ENCODE measurements at places on chromosomes 12 and 14.

GRCh38 chr12:105107171-105107493, 399 bp upstream of the WASHC4 start:
- DNase-seq, result no peak

DNA sequence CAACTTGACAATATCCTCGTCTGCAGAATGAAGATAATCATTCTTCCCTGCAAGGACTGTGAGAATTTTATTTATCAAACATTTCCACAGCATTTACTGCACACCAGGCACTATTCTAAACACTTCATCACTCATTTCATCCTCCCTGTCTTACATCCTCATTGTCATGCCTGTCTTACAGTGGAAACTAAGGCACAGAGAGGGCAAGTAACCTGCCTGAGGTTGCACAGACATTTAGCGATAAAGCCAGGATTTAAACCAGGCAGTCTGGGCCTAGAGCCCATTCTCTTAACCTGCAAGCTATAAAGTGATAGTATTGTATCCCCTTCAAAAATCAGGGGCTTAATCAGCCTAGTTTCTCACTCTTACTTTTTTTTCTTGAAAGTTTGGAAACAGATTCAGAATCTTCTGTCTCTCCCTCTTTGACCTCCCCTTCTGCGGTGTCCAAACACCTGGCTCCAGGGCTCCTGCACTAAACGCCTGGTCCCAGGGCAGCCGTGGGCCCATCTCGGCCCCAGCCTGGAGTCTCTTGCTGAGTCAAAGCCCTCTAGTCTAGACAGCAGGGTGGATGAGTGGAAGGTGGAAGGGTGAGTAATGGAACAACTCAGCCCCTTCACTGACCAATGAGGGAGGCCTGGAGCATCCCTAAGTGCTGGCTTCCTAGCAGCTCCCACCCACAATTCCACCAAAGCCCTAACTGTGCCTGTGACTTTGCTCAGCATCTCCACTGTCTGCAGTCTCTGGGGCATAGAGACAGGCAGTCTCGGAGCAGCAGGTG, 12.5 kb downstream of the ISM2 start:
- no peak for DNase-seq

- DNase-seq, result no peak
These were observed 506.1 kb downstream of the RMST start for GRCh38 chr12:97968641-97969197.

DNA sequence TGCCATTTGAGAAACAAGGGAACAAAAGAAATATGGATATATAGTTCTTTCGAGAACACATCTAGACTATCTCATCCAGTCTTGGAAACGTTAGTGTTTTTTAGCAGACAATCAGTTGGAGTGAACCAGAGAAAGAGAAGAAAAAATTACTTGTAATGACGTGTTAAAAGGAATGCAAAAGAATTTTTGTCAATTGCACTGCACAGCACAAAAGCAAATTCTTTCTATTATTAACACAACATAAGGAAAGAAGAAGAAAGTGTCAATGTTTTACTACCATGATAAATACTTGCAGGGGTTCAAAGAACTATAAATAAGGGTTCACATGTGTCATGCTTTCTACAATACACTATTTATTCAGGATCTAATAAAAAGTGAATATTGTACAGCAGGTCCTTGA, 27.5 kb upstream of the GSG1 start:
- DNase-seq, result no peak

DNA sequence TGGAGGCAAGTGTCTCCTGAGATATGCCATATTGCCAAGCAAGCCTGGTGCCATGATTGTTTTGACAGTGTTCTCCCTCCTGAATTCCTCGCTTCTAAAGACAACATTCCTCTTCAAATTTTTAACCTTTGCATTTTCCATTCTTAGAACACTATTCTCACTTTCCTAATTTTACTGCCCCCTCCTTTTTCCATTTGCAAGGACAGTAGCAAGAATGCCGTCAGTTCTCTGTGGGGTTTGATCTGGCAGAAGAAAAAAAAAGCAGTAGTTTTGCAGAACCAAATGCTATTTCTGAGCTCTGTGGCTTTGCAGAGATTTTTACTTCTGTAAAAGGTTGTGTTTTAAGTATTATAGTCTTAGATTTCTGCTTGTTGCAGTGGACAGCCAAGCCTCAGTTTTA, 295.2 kb downstream of the NUAK1 start:
- no peak for DNase-seq

GRCh38 chr14:43438056-43438455, 1069.0 kb downstream of the FSCB start:
- DNase-seq, result no peak

DNA sequence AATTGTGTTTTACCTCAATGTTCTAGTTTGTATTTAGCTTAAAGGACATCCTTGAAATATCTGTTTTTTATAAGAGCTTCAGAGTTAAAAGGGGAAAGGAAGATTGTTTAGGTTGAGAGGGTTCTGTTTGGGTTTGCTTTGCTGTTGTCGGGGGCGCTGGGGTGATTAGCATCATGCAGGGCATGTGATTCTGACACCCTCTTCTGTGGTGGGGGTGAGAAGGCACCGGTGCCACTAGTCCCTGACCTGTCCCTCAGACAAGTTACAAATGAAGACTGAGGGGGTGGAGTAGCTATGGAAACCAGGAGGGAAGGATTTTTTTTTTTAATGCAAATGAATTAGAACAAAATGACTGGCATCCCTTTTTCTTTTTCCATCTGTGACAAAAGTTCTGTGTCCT, 291.3 kb downstream of the RPAP3 start:
- DNase-seq, result no peak

DNA sequence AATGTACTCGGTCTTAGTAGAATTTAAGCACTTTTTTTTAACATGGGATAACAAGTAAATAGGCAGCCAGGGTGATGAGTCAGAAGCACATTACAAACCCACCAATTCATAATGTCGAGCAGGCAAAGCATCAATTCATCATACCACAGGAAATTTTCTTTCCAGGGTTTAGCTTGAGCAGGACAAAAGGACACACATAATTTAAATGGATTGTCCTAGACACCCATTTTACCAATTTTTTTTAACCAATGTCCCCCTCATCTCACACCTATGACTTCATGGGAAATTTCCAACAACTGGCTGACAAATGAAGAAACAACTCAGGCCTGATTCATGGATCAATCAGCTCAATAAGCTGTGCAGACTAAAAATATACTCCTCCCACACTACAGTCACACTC, 58.8 kb upstream of the FOXG1 start:
- no peak for DNase-seq

GRCh38 chr12:132056320-132056719, 87.8 kb downstream of the DDX51 start:
- DNase-seq, result no peak

GRCh38 chr12:113239288-113239771, 18.1 kb downstream of the TPCN1 start:
- DNase-seq, result peak; percentile 82

GRCh38 chr14:70808416-70809224, 693 bp downstream of the MAP3K9 start:
- peak; percentile 86 for DNase-seq

- DNase-seq, result no peak
These were observed 7.5 kb downstream of the VTI1B start for GRCh38 chr14:67666750-67667449.

DNA sequence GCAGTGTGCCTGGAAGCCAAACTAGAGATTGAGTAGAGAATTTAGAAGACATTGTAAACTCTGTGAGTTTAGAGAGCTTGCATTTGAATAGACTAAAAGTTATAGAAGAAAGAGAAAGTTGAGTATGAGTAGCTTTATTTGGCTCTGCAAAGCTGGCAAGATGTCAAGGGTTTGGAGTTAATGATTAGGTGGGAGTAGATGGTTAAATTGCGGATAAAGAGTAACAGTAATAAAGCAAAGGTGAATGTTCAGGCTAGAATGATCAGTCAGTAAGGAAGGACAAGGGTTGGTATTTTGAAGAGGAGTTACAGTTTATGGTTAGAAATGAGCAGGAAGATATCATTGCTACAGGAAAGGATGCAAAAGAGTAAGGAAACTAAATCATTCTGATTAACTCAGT, 5.2 kb downstream of the PPM1A start:
- no peak for DNase-seq

GRCh38 chr14:74502236-74503019, 8.9 kb downstream of the ISCA2 start:
- DNase-seq, result no peak

GRCh38 chr12:121296618-121297434, at the start of gene CAMKK2:
Gene CAMKK2 (minus strand): TSS chr12:121296709. CDS start chr12:121274526, 22,183 bp downstream.
- peak; percentile 94 for DNase-seq

- no peak for DNase-seq
These were observed 600 bp upstream of the LAG3 start for GRCh38 chr12:6771509-6772330.

DNA sequence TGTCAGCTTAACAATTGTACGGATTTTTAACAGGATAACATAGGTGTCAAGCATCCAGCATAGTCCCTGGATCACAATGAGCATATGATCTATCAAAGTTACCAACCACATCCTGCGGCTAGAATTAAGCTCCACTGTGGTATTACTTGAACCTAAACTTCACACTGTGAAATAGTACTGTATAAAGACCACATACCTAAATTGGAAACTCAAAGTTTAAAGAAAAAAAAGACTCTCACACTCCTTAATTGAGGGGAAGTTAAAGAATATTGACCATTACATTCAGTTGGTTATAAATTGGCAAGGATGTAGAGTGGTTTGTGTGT, 133.0 kb upstream of the PZP start:
- DNase-seq, result no peak

- DNase-seq, result no peak
These were observed 6.2 kb upstream of the WDR89 start for GRCh38 chr14:63647696-63648410.

DNA sequence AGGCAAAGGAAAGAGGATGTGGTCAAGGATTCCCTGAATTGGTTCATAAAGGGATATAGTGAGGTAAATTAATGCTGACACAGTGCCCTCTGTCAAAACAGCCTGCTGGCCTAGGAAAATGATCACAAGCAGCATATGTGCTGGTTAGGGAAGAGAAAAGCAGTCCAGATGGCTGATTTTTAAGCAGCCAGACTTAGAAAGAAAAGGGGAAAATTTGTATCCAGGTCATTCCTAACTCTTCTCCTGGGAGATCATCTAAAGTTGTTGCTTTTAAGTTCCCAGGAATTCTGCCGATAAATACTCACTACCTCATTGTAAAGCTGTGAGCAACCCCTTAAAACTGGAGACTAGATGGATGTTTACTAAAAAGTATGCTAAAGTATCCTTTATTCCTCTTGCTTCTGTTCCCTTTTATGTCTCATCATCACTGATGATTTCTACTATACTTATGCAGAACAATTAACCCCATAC, 46.4 kb upstream of the CNOT2 start:
- no peak for DNase-seq

- DNase-seq, result no peak
These were observed 40.6 kb downstream of the ATF7 start for GRCh38 chr12:53585448-53586125.

DNA sequence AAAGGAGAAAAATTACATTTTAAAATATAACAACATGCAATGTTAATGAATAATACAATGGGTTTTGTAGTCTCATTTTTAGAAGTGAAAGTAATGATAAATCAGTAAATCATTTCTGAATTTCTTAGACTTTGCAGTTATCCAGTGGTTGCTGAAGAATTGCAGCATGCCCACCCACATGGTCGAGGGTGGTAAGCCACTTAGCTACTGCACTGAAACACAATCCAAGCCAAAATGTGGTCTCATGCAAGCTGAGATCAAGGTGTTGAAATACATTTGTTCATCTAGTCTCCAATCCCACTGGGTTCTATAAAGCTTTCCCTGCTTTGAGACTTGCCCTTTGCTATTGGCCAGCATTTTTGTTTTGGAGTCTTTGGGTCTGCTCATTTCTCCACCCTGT, 247.9 kb downstream of the NELL2 start:
- no peak for DNase-seq

GRCh38 chr12:90854136-90854689, 100.8 kb downstream of the CCER1 start:
- no peak for DNase-seq

GRCh38 chr12:76569685-76570604, 10.4 kb upstream of the OSBPL8 start:
- DNase-seq, result no peak

DNA sequence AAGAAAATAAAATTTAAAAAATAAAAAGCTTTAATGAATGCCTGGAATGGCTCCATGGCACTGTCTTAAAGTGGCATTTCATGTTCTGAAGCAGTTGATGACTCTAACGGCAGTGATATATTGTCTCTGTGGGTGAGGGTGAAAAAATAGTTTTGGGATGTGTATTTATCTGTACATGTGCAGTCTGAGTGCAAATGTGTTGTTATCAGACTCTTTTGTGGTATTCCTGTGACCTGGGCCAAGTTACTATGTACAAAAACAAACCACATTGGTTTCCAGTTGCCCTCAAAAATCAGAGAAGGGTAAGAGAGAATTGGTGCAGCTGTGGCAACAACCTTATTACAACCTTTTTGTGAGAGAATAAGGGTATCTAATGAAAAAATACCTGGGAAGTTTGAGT, 81.7 kb upstream of the CCDC91 start:
- DNase-seq, result no peak

DNA sequence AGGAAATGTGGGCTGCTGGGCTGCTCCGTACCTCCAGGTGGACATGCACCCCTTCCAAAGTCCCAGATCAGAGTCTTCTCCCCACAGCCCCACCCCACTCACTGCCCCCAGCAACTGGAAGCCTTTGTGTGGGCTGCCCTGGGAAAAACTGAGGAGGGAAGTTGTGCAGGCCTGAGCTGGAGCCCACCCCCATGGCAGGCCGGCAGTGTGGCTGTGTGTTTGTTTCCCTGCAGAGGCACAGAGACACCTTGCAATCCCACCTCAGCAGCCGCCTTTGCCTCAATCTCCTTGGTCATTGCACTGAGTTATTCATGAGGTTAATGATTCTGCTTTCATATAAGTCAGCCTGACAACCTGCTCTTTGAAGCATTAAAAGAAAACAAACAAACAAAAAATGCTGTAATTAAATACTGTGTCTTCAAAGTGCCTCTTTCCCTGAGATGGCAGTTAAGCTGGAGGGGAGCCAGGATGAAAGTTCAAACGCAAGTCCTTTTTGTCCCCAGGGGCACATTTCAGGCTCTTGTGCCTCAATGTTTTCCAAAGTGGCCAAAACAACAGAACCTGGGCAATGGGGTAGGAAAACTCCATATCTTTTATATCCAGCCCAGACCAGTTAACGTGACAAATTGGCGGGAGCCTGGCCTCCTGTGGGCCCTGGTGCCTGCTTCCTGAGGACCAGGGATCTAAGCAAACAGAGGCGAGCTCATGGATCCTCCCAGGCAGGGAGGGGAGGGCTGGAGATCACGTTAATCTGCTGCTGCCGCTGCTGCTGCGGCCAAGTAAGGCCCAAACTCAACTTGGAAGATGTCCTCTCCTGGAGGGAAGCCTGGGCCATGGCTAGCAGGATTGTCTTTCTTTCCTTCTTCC, 51.9 kb upstream of the TSPAN11 start:
- DNase-seq, result no peak

- no peak for DNase-seq
These were observed 89.7 kb upstream of the MYF6 start for GRCh38 chr12:80617733-80618132.

GRCh38 chr12:132653567-132654290, 33.4 kb downstream of the POLE start:
- DNase-seq, result no peak

- no peak for DNase-seq
These were observed 32.8 kb downstream of the CCDC91 start for GRCh38 chr12:28223025-28223554.

All from lower leg skin (tissue), 4 donors.